ENCODE measurements at places on chromosomes 12 and 14. TPM values are rescaled to one million over a fixed set of nuclear protein-coding genes. Genes with fewer than 3 reads are reported as not detected.

DNA sequence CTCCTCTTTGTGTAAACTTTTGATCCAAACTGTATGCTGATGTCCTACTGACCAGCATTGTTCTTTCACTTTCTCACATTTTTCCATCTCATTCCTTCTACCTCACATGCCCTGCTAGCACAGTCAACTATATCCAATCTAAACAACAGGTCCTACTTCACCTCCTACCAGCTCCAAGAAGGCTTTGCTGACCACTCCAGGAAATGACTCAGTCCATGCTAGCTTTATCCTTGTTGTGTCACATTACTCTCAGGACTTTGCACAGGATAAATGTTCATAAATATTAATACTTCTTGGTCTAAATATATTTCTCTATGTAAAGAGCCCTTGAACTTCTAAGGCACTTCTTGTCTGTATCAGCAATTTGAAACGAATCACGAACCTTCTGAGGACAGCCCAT, 64.9 kb upstream of the PCED1B start:
- peak; percentile 77 for DNase-seq

Gene OSGEP
- 87.9 TPM for total RNA-seq

DNA sequence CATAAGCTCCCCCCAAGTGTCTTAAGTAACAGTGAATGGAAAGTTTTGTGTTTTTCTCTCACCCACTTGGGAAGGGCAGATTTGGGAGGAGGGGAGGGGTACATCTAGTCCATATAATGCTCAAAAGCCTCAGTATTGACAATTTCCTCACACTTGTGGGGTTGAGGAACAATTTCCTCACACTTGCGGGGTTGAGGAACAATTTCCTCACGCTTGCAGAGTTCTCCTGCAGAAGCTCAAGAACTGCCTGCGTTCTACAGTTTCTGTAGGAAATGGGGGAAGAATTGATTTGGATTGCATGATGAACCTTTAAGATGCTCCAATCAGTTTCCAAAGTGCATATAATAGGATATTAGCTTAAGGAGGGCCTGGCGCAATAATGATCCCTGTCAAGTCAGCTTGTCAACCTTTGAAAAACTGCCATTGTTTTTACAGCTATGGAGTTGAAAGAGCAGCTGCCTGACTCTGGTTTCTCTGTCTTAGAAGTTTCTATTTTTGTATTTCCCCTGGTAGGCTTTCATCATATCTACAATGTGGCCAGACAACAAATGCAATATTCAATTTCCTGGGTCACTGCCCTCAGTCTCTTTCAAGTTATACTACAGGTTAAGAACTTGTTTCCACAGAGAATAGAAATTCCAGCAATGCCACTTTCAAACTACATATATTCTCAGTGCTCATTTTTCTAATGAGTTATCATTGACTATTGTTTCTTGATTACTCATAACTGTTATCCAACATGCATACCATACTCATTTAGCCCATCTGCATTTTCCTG, 66.5 kb downstream of the PLEKHG7 start:
- DNase-seq: no peak

Gene FLRT2
- 0.03 TPM for total RNA-seq

GRCh38 chr12:82883394-82884355, 197.0 kb downstream of the TMTC2 start:
- no peak for DNase-seq

Gene KRT6B
- not detected for total RNA-seq

Gene NPC2
- 135 TPM for total RNA-seq

DNA sequence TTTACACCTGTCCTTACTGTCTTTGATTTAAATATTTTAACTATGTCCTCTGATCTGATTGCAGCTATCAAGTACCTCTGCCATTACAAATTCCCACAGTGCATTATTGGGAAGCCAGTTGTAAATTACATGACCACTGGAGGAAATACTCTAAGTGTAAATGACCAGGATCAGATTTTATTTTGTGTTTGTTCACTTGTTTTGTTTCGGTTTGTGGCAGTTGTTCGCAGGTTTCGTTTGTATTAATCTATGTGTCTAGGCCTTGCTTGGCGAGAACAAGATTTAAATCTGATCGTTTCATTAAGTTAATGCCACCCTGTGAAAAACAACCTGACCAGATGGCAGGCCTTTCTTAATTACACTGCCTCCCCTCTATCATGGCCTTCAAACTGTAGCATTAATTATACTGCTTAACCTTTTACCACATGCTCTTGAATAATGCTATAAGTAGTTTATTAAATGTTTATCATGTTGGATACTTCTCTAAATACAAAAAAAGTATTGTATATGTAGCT, 990.1 kb downstream of the TMTC2 start:
- DNase-seq: no peak

- DNase-seq: peak; percentile 62
Measured at GRCh38 chr12:110577864-110578693, 5.0 kb downstream of the PPTC7 start.

DNA sequence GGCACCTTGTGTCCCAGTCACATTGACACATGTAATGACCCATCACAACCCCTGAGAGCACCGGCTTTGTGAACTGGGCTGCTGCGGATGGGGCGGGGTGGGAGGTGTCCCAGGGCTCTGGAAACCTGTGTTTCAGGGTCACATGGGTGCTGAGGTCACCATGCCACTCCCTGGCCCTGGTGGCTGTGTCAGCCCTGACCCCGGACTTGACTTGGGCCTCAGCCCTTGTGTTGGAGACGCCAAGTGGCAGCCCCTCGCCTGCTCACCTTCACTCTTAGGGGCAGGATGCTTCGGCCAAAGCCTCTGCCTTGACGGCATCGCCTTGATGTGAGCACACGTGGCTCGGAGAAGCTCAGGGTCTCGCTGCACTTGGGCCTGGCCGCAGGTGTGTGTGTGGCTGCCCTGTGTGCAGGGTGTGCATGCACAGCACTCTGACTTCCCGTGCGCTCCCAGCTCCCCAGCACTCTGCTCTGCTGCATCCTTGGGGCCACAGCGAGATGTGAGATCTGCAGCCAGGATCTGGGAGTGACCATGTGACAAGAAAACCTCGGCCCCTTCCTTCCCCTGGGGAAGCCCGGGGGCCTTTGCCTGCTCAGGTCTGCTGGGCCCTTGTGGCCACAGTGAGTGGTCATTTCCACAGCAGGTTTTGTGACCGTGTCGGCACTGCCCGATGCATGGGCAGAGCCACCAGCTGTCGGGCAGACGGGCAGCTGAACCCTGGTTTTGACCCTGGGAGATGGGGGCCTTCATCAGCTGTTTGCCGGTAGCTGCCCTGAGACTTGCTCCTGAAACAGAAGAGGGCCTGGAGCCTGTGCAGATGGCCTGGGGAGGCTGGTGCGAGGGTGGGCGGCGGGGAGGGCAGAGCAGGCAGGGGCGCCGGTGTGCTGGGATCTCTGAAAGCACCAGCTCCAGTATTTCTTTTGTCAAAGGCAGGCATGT, 167.4 kb downstream of the KIF26A start:
- no peak for DNase-seq

DNA sequence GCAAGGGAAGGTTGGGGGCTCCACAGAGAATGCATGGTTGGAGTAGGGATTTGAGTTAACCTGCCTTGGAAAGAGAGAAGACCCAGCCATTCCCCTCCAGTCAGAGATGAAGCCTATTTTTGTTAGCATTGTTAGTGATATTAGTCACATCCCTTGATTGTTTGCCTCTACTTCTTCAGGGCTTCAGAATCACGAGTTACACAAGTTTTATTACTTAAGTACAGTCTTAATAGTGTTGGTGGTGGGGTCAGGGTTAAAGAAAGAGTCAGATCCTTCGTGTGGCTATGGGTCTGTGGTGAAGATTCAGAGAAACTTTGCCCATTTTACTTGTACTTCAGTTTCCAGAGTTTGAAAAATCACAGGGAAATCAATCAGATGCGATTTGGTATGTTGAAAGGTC, 363.1 kb downstream of the LRIG3 start:
- DNase-seq: peak; percentile 17

DNA sequence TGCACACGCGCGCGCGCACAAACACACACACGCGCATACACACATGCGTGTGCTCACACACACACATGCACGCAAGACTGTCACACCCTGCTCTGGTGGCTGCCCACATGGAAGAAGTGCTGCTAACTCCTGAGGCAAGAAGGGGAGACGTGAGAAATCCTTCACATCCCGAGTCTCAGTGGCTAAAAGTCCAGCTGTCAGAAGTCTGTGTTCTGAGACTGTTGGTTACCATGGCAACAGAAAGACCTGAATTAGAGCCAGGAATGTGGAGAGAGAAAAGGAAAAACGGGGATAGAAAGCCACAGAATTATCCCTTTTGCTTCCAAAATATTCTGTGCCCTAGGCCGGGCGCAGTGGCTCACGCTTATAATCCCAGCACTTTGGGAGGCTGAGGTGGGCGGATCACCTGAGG, 71.2 kb downstream of the PPFIBP1 start:
- DNase-seq: no peak

GRCh38 chr12:13194401-13195110, 2.0 kb upstream of the EMP1 start:
- no peak for DNase-seq

DNA sequence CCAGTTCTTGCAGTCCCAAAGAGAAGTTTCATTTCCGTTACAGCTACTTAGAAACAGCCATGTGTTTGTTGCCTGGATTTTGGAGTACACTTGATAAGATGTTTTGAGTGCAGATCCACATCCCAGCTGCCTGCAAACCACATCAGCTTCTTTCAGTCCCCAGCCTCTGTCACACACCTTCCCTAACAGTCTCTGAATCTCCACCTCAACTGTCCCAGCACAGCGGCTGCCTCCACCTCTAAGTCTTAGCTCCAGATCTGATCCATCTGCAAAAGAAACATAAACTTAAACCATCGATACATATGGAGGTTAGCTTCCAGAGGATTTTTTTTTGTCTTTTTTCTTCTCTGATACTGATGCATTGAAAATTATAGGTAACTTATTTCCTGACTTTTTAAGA, 8.4 kb downstream of the CD163 start:
- DNase-seq: no peak

GRCh38 chr12:38930990-38931389, 25.6 kb upstream of the CPNE8 start:
- DNase-seq: peak; percentile 21

DNA sequence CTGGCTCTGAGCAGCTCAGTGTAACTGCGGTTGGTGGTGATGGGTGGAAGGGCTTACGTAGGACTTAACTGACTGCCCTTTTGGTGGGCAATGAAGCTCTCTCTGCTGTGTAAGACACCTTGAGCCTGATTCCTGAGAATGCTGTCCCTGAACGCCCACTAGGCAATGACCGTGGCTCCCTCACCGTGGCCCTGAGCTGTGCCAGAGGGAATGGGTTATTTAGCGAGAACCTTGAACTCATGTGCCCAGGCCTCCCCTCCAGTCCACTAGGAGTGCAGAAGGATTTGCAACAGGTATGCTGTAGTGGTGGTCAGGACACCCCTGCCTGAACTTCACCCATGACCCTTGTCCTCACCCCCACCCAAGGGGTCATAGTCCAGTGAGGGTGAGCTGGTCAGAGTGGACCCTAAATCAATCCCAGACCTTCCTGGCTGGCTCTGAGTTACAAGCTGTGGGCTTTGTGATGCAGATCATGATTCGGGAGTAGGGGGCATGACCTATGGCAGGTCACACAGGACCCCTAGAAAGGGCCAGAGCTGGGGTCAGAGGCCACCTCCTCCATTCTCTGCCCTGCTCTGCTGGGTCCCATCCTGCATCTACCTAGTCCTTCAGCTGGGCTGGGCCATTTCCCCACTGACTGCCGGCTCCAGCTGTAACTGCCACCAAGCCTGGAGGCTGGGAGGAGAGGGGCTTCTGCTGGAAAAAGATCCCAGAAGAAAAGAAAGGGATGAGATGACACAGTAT, 14.5 kb upstream of the ANKRD33 start:
- DNase-seq: no peak

- no peak for DNase-seq
Measured at GRCh38 chr12:89695830-89696229, 12.8 kb downstream of the ATP2B1 start.

- no peak for DNase-seq
Measured at GRCh38 chr12:45411626-45412025, 195.7 kb downstream of the ANO6 start.

- no peak for DNase-seq
Measured at GRCh38 chr12:124741211-124741610, 122.5 kb downstream of the SCARB1 start.

GRCh38 chr14:105150026-105150367, 18.6 kb downstream of the JAG2 start:
- no peak for DNase-seq

DNA sequence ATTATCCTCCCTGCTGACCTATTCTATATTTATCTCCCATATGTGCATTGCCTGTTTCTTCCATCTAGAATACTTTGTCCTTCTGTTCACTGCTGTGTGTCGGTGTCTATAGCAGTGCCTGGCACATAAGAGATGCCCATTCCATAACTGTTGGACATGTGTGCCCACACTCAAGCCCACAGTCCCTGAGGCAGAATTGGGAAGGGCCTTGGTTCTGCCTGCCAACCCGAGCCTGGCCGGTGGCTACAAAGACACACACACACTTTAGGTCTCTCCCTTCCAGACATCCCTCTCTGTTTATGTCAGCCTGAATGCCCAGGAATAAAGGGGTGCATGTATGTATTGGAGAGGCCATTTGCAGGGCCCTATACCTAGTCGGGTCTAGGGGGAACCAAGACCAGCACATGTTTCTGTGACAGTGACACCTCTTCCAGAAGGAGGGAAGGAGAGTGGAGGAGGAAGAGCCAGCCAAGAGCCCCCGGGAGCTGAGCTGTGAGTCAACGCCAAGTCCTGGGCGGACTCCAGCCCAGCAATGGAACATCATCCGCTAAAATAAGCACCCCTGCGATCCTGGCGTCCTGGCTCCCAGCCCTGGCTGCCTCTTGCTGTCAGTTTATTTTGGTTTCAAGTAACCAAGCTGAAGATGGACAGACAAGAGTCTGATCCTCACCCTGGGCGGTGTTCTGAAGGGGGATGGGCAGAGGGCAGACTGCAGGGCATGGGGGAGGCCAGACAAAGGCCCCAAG, 4.3 kb upstream of the ASB2 start:
- DNase-seq: peak; percentile 37

Gene KLHL33
- total RNA-seq: not detected

DNA sequence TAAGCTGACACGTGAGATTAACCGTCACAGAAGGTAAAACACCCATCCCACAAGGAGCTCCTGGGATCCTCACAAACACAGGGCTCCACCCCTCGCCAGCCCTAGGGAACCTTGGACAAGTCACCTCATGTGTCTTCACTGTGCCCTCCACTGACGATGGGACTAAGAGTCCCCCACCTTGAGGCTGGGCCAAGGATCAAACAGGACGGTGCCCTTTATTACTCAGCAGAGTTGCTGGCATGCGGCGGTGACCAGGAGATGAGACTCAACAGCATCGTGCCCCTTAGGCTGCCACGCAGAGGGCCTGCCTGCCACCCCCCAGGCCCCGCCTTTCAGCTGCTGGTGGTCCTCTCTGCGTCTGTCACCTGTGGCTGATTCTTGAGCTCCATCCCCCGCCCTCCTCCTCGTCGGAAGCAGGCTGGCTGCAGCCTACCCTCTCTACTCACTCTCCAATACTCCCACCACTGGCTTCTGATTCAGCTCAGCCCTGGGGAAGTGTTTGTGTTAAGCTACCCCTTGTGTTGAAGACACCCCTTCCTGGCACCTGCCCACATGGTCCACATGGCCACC, 105.2 kb downstream of the DICER1 start:
- DNase-seq: no peak

DNA sequence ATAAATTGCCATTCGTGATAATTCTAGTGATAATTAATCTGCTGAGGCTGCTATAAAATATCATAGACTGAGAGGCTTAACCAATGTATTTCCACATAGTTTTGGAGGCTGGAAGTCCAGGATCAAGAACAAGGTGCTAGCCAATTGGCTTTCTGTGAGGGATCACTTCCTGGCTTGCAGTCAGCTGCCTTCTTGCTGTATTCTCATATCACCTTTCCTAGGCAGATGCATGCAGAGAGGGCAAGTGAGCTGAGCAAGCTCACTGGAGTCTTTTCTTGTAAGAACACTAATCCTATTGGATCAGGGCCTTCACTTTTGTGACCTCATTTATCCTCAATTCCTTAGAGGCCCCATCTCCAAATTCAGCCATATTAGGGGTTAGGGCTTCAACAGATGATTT, 640.7 kb downstream of the DIO2 start:
- no peak for DNase-seq
